ENCODE measurements at places on chromosomes 3 and 15.

DNA sequence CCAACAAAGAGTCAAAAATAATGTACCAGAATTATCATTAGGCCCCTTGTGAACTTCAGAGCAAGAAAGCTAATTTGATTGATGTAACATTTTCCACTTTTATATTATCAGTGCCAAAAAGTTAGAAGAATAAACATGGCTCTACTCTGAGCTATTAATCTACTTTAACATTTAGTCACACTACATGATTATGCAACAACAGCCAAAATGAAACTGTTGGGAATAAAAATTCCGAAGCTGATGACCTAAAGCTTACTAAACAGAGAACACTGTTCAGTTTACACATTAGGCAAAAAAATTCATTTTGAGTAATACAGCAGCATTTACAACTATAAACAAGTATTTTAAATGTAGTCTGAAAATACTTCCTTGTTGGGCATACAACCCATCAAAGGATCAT, 1134.1 kb downstream of the EPHA3 start:
- DNase-seq: no peak

GRCh38 chr15:31377030-31377429, 50.4 kb downstream of the KLF13 start:
- no peak for DNase-seq

DNA sequence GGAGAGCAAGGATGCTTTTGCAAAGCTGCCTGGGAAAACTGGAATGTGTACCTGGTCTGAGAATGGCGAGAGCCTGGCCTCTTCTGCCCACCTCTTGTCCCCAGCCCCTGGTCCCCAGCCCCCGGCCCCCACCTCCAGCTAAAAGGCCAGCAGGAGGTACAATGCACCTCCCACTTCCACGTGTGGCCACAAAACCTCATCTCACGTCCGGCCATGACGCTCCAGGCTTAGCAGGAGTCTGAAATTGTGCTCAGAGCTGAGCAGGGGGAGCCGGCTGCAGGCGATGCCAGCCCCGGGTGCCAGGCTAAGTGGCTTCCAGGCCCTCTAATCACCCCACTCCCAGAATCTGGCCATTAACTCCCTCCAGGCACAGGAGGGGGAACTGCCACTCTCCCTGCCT, 83.1 kb upstream of the PRR20G start:
- no peak for DNase-seq

- DNase-seq: no peak
These were observed 152.4 kb upstream of the MRPL3 start for GRCh38 chr3:131655070-131655690.

DNA sequence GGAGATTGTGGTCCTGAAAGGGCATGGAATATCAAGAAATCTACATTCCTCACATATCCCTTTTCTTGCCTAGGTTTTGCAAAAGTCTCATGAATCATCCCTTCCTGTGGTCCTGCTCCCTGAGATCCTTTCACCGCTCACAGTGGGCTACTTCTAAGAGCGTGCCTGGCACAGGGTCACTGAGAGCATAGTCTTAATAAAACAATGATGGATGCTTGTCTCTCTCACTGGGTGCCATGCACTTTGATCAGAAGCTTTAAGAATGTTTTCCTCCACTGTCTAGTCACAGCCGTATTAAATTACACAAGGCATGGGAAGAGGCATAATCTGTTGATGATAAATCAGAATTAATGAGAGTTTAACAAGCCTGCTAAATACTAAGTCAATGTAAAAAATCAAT, 269.7 kb upstream of the ATP10A start:
- DNase-seq: no peak

DNA sequence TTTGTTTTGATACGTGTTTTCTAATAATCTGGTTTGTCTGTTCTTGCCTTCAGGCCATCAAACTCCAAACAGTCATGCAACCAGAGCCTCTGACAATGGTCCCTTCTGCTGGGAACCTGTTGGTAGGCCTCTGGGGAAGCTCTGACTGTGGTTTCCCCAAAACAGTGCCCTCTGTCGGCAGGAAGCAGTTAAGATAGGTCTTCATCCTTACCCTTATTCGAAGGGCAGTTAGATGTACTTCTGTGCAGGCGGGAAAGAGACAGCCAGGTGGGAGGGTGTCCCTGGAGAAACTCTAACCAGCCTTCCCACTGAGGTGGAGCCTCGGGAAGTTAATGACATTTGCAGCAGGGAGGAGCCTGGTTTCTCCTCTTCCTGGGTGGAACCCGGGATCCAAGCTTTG, 81.6 kb upstream of the CHMP2B start:
- DNase-seq: peak; percentile 18

- DNase-seq: no peak
These were observed 183.8 kb upstream of the TBL1XR1 start for GRCh38 chr3:177381070-177381469.

- no peak for DNase-seq
These were observed 9.8 kb upstream of the OR5K4 start for GRCh38 chr3:98343647-98344507.

- no peak for DNase-seq
These were observed 1032.1 kb downstream of the NTRK3 start for GRCh38 chr15:87224404-87224803.

GRCh38 chr3:130823241-130823884, 70.5 kb upstream of the ATP2C1 start:
- no peak for DNase-seq

GRCh38 chr15:85097725-85098124, 116.1 kb downstream of the PDE8A start:
- no peak for DNase-seq

- DNase-seq: peak; percentile 2
These were observed 969.4 kb downstream of the NTRK3 start for GRCh38 chr15:87287156-87287555.

- DNase-seq: peak; percentile 70
These were observed 17.1 kb downstream of the CTXND1 start for GRCh38 chr15:80234883-80235282.

DNA sequence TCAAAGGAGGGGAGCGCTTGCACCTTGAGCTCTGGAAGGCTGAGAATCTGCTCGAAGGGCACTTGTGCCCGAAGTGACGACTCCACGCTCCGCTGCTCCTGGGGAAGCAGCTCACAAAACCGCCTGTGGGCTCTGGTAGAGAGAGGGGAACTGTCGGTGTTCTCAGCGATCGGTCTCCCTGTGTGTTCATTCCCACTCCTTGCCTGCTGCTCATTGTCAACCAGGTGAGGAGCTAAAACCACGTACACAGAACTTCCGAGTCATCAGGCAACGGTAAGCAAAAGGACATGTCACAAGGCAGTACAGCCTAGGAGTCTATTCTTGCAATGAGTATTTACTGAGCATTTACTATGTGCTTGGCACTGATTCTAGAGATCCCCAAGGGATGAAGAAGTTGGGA, 1.5 kb downstream of the CIB1 start:
- no peak for DNase-seq

GRCh38 chr3:39101022-39101689, 6.3 kb downstream of the GORASP1 start:
- DNase-seq: peak; percentile 71

DNA sequence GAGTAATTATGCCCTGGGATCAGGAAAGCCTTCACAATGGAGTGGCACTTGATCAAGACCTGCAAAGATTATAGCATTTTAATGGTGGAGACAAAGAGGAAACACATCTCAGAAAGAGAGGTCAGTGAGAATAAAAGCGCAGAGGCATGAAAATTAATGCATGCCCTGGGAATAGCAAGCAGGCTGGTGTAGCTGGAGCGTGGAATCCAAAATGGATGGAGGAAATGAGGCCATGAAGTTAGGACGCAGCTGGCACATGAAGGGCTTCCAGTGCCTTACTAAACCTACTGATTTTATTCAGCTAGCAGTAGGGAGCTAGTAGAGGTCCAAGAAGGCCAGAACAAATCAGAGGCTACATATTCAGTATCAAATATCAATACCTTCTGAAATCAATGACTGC, 38.1 kb downstream of the TMEM212 start:
- DNase-seq: no peak

DNA sequence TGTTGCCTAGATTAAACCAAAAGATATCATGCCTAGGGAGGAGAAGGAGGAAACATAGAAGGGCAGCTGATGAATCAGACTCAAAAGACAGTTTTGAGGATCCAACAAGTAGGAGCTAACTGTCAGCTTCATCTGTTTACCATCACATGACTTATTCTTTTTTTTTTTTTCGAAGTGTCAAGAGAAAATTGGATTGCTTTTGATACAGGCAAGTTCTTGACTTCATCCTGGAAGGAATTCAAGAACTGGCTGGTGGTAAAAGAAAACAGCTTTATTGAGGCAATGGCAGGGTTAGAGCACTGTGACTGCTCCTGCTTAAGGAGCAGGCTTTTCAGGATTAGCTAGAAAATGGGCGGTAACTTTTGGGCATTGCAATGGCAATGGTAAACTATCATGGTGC, 227.5 kb upstream of the KCNMB2 start:
- no peak for DNase-seq

DNA sequence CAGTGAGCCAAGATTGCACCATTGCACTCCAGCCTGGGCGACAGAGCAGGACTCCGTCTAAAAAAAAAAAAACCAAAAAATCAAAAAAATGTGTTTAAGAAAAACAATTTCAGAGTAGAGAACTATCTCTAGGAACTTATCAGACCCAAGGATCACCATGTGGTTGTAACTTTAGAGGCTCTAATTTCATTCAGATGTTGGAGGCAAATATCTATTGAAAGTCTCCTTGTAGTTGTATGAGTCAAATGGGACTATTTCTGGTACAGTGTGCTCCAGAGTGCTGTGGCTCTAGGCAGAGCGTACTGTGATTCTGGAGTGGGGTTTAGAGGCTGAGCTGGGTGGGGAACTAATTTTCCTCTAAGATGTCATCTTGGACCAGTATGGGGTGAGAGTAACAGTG, 398.7 kb downstream of the SHQ1 start:
- peak; percentile 73 for DNase-seq

- DNase-seq: peak; percentile 57
These were observed 96.9 kb upstream of the TBL1XR1 start for GRCh38 chr3:177294221-177294620.

DNA sequence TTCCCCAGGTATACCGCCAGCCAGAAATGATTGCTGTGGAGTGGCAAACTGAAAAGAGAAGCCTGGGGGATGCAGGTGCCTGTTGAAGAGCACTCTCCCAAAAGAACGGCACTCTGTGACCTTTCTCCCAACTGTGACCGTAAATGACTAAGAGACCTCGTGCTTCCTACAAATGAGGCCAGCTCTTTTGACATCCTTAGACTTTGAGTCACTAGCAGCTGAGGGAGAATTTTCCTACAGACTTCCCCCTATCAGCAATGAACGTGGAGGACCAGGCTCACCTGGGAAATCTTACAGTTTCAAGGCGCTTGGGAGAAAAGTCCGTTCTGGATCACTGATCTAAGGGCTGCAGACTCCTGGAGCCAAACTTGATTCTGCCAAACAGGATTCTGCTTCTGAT, 8.6 kb downstream of the AQP9 start:
- DNase-seq: peak; percentile 35

- no peak for DNase-seq
These were observed 240.5 kb upstream of the UBE2E1 start for GRCh38 chr3:23565041-23565775.

DNA sequence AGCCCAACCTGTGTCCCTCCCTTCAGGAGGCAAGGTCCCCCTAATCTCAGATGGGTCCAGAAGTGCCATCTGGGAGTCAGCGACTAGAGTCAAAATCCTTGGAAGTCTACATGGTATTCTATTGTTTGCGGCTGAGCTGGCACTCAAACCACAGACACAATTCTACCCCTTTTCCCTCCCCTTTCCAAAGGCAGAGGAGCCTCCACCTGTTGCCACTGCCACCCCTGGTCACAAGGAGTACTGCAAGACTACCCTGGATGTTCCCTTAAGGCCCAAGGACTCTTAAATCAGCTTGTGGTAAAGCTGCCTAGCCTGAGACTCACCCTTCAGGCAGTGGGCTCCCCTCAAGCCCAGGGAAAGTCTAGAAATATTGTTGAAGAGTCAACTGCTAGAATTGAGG, 4.3 kb upstream of the OR5H6 start:
- DNase-seq: no peak

DNA sequence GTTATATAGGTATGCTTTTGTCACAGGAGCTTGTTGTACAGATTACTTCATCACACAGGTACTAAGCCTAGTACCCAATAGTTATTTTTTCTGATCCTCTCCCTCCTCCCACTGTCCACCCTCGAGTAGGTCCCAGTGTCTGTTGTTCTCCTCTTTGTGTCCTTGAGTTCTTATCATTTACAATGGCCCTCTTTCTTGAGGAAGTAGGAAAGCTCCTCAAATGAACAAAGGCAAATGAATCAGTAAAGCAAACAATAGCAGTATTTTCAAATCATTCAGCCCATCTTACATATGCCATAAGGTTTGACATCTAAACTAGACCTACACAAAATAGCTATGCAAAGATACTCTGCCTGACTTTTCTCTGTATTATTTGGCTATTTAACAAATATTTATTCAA, 211.5 kb downstream of the CDIN1 start:
- no peak for DNase-seq

GRCh38 chr3:33980252-33980651, 181.8 kb downstream of the PDCD6IP start:
- peak; percentile 85 for DNase-seq

DNA sequence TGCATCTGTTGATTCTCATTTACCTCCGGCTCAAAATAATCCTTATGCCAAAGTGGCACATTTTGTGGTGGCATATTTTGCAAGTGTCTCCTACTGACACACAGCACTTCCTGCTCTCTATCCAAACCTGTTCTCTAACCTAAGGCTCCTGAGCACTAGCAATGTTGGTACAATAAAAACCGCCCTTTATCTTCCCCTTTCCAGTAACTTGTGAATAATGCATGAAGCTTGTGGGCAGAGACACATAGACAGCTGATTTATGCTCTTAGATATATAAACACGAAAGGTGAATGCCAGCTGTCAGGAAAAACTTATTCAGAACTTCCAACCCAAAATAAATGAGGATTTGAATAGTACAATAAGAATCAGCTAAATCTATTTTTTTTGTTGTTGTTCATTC, 34.6 kb upstream of the ARPIN start:
- DNase-seq: no peak

GRCh38 chr15:29309139-29309538, 39.5 kb upstream of the NSMCE3 start:
- no peak for DNase-seq

DNA sequence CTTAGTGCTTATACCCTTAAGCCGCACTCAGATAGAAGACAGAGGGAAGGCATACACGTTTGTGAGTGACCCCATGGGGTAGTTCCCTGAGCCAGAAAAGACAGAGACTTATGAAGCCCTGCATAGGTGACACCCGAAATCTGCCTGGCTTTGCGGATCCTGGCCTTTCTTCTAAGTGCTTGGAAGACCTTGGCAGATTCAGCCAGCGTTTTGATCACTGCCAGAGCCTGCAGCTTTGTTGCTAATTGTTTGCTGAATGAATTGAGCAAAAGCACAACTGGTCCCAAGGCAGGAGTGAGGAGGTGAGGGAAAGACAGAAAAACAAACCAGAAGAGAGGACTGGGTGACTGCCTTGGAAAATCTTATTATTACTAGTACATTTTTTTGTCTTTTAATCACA, 168.3 kb upstream of the ICE2 start:
- no peak for DNase-seq

DNA sequence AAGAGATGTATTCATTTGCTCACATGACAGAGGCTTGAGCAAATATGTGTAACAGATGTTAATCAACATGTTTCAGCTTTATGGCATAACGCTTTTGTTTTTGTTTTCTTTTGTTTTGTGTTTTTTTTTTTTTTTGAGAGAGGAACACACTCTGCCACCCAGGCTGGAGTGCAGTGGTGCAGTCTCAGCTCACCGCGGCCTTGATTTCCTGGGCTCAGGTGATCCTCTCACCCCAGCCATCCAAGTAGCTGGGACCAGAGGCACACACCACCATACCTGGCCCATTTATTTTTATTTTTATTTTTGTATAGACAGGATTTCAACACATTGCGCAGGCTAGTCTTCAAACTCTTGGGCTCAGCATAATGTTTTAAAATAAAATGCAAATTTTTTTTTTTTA, 1504.4 kb upstream of the CADM2 start:
- no peak for DNase-seq

GRCh38 chr3:125622381-125622791, 27.1 kb upstream of the OSBPL11 start:
- DNase-seq: no peak
